Heart right ventricle (tissue), 16 donors: ENCODE measurements at places on chromosomes 1 and 21. TPM values are rescaled to one million over a fixed set of nuclear protein-coding genes. Genes with fewer than 3 reads are reported as not detected.
A peak's percentile ranks its signal among the peaks of the same experiment; 100 is the strongest.

DNA sequence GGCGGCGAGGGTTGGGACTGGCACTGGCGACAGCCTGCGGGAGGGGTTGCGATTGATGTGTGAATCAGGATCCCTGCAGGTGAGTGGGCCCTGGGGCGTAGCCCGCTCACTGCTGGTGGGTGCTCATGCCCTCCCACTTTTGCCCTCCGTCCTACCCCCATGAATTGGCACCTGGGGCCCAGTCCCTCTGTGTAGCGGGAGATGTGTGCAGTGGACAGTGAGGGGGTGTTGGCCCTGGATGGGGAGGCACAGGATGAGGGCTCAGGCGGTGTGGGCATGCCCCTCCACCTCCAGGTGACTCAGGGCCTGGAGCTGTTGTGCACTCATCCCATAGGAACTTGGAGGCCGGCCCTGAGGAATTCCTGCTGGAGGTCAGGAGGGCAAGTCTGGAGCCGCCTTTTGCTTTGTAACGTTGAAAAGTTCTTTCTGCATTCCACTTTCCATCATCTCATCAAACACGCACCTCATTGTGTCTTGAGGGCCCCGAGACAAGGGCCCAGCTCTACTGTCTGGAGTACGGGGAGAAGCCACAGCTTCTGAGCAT, 3.0 kb downstream of the PEAR1 start:
- no peak for DNase-seq

DNA sequence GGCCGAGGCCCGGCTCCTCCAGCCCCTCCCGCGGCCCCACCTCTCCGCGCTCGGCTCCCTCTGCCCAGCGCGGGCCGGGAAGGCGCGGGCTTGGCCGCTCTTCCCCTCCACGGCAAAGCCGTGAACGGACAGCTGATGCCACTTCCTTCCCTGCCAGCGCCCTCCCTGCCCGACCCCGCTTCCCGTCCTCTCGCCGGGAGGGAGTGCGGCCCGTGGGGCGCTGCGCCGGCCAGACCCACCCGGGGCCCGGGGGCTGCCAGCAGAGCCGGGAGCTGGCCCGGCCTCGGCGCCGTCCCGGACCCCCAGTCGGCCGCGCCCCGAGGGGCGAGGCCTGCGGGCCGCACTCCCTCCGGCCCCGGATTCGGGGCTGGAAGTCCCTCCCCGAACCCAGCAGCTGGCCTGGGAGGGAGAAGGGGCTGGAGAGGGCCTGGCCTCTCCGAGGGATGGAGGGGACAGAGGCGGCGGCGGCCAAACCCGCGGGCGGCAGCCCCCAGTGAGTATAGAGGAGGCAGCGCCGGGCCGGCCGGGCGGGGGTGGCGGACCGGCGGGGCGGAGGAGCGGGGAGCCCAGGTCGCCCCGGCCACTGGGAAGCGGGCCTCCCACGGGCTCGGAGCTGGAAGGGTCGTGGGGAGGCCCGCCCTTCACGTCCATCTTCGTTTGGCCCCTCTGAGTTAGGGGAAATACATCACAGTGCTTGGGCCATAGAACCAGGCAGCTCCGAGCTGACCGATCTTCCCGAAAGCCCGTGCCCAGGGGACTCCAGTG, at the start of gene KIAA1614:
Gene KIAA1614, plus strand, starts transcription at position 97 of the 765 bp plus-strand sequence. Its CDS starts 347 bp downstream, at position 444.
- DNase-seq, result peak; percentile 54

GRCh38 chr1:156690675-156691036, 13.4 kb upstream of the NES start:
- no peak for DNase-seq

GRCh38 chr1:200886594-200886993, 8.1 kb upstream of the INAVA start:
- no peak for DNase-seq

DNA sequence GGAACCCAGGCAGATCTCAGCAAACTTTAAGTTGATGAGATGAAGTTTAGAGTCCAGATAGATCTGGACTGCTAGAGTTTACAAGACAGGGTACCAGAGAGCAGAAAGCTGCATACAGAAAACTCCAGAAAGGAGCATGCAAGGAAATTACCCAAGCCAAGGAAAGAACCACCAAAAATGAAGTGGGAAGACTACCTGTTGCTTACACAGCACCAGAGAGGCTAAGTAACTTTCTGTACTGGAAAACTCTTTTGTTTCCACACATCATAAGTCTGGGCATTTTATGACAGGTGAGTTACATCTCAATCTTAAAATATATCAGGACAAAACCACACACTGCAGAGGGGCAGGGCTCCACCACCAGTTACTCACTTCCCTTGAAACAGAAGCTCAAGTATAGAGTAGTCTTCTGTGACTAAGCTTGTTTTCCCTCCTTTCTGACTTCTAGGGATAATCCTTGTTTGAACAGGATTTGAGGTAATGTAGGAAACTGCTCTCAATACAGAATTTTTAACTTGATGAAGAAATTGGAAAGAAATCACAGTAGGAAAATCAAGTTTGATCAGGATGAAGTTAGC, 17.4 kb upstream of the GJA9 start:
- no peak for DNase-seq

GRCh38 chr1:22291494-22291893, 148.6 kb upstream of the WNT4 start:
- DNase-seq, result no peak

- no peak for DNase-seq
Observed at GRCh38 chr1:155205969-155206593, 1.6 kb downstream of the THBS3 start.

DNA sequence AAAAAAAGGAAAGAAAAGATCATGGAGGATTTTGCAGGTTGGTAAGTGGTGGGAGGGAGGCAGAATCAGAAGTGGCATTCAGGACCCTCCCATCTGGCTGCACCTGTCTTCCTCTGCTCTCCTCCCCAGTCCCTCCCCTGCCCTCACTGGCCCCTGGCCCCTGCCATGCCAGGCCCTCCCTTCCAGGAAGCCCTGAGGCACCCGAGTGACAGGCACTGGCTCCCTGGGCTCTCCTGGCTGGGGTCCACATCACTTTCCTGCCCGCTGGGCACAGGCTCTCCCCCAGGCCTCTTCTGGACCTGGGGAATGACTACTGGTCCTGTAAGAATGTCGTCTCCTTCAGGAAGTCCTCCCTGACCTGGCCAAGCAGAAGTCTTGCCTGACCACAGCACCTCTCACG, 15.3 kb upstream of the ADARB1 start:
- no peak for DNase-seq

DNA sequence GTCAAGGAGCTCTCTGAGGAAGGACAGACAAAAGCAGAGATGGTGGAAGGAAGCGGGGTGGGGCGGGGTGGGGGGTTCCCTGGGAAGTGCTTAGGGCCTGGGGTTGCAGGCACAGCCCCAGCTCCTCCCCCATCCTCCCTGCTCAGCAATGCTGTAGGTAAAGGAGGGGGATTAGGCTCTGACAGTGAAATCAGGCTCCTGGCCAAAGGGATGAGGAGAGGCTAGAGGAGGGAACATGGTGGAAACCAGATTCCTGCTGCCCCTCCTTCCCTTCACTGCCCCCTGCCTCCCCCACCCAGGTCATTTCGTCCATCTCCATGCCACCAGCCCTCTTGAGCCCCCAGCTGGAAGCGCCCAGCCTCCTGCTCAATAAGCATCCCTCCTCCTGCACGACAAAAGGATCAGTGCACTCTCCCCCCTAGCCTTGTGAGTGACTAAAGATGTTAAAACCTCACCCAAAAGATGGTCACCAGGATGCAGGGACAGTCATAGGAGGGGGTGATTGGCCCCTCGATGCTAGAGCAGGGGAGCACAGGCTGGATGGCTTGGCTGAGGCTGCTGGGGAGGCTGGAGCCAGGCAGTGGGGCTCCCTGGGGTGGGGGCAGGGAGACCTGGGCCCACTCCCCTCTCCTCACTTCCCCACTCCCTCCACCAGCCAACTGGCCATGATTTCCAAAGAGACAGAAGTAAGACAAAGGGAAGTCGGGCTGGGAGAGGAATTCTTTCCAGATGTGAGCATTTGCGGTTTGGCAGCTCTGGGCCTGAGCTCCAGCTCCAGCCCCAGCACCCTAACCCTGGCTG, 2.2 kb upstream of the CRABP2 start:
- no peak for DNase-seq

GRCh38 chr1:219465212-219466093, 147.5 kb downstream of the ZC3H11B start:
- no peak for DNase-seq

DNA sequence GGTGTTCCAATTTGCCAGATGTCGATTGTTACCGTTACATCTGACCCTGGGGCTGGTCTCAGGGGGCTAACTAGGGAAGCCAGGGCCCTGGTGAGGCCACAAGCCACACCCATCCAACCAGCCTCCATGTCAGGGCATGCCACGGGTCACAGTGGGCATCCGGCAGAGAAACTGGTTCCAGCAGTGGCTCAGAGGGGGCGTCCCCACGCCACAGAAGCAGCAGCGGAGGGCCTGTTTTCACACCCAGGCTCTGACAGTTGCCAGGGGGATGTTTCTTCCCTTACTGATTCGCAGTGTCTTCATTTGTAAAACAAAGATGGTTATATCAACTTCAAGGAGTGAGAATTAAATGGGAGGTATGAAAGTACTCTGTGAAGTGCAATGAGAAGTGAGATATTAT, 75.0 kb upstream of the COX20 start:
- DNase-seq, result no peak

CELA3A gene
- total RNA-seq, result not detected

CHODL gene
- 0.34 TPM for total RNA-seq

DNA sequence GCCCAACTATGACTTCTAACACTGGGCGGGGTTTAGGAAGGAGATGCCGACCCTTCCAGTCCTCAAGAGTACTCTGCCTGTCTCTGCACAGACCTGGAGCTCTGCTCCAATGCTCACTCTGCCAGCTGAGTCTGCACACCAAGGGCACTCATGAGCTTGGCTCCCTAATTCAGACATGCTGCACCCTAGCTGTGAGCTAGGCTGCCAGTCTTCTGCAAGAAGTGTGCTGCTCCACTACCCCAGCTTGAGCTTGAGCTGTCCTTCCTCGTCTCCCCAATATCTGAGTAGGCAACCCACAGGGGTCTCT, 13.2 kb downstream of the TP53BP2 start:
- DNase-seq, result no peak

DNA sequence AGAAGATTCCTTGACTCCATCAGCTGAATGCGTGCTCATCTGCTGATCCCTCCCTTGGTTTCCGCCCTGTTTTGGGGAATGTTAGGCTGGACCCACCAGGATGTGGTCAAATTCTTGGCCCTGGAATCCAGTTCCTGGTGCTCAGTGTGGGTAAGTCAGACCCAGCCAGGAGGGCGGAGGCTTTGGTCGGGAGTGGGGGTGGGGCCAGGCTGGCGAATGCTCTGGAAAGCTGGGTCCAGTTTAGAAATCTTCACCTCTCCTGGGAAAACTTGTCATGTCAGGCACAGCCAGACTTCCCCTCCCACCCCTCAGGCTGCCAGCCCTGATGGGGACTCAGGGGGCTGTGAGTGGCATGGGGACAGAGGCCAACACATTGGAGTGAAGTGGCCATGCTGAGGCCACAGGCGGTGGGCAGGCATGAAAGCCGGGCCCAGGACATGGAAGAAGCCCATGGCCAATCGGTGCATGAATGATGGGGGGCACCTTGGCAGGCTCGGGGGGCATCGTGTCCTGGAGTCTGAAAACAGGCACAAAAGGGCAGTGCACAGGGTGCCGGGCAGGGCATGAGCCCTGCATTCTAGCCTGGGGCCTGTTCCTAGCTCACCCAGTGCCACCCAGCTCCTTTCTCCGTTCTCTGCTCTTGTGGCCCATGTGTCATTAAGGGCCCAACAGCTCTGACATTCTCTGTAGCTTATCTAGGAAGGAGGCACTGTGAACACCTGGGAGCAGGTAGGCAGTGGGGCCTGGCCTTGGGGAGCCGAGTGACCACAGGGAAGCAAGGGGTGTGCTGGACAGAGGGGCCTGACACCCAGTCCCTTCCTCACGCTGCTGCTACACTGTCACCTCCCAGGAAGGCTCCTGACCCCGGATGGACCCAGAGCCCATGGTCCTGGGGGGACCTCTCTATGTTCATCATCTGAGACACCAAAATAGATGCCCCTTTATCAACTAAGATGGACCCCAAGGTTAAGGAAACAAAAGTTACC, 14.6 kb upstream of the PADI1 start:
- no peak for DNase-seq

- no peak for DNase-seq
Observed at GRCh38 chr21:38039841-38040240, 123.6 kb upstream of the KCNJ6 start.

DNA sequence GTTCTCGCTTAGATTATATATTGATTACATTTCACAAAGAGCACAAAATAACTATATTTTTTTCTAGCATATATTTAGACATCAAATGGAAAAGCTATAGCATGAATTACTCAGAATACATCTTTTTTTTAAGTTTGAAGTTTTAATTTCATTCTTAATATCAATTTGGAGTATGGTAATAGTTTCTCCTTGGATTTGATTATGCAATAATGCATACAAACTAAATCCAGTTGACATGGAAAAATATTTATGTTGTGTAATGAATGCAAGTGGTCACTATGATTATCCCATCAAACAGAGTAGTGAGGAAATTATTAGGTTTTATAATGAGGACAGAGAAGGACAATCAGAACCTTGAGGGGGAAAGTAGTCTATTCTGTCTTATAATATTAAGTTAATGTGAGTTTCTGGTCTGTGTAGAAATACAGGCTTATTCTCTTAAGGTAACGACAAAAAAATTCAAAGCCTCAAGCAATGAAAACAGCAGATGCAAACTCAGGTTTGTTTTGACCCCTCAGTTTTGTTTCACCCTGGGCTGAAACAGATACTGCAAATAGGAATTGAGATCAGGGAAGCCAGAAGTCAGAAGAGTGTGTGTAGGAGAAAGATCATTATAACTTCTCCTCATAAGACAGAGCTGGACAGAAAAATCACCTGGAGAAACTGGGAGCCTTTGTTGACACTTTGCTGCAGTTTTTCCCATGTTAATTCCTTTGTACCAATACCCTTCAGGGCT, 23.7 kb downstream of the LRRC8B start:
- DNase-seq, result no peak

- no peak for DNase-seq
Observed at GRCh38 chr21:42155045-42155855, 63.7 kb upstream of the ABCG1 start.

DNA sequence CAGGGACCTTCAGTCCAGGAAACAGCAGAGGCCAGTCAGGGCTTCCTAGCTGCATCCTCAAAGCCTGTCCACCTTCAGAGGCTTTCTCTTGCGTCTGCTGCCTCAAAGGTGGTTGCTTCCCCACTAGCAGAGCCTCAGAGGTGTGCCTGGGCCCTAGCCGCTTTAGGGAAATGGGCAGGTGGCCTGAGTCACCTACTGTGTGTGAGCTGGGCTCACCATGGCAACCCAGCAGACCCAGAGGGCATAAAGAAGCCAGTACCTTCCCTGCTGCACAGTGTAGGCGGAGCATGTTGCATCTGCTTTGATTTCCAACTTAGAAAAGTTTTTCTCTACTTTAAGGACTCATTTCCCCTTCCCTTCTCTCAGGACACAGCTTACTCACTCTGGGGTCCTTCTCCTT, 12.5 kb downstream of the SLC9A1 start:
- DNase-seq, result no peak

GRCh38 chr1:117531222-117531621, 74.6 kb upstream of the TENT5C start:
- no peak for DNase-seq

- no peak for DNase-seq
Observed at GRCh38 chr1:183144752-183145151, 41.3 kb upstream of the LAMC2 start.

SPRR2B gene
- not detected for total RNA-seq

GRCh38 chr1:113046569-113046968, 26.4 kb upstream of the LRIG2 start:
- DNase-seq, result no peak

- DNase-seq, result no peak
Observed at GRCh38 chr21:40018871-40019475, 151.7 kb downstream of the PCP4 start.

- DNase-seq, result no peak
Observed at GRCh38 chr1:3034728-3035562, 13.7 kb downstream of the ACTRT2 start.
